ENCODE measurements at places on chromosomes 12 and 14. TPM values are rescaled to one million over a fixed set of nuclear protein-coding genes. Genes with fewer than 3 reads are reported as not detected.

DNA sequence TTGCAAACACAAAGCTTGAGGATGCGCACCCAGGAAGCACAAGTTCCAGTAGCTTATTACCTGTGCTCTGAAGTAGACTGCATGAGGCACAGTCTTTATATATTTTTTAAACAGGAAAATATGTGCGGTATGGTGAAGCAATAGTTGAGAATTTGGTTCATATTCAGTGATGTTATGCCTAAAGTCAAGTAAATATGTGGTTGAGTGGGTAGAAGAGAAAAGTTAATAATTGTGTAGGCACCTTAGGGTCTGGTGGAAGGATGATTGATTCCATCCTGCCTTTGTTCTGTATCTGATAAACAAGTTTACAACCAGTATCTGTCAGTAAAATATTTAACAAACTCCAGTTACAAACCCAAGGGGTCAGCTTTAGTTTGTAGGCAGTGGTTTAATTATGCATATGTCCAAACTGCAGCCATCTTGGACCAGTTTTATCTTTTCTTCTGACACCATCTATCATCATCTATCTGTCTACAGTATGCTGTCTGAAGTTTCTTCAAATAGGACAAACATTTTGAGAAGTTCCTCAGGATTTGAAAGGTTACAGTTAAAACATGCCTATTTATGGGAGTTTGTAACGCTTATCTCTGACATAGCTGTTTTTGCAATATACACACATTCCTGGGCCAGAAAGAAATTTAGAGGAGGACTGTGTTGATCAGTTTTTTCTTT, 10.8 kb downstream of the SINHCAF start:
- DNase-seq: no peak

DNA sequence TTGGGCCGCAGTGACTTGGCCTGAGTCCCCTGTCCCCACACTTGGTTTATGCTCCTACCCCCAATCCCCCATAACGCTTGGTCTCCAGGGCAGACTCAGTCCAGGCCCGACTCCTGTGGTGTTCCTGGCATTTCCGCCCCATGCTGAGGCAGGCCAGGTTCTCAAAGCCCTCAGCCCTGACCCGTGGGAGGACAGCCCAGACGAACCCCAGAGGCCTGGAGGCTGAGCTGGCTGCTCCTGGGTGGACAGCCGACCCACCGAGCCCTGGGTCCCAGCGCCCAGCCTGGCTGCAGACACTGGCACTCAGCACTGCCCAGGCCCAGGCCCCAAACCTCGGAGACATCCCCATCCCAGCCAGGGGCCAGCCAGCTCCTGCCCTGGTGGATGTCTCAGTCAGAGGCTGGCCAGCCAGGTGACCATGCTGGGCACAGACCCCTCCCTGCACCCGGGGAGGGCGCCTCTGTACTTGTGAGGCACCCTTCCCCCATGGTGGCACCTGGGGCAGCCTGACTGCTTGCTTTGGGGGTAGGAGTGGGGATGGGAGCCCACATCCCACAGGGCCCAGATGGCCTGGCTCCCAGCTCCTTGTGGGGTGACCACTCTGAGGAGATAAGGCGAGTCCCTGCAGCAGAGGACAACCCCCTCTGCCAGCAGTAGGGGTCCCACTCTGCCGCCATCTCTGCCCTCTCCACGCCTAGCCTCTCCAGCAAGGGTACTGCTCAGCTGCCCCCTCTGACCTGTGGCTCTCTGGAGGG, 1.4 kb downstream of the PLD4 start:
- DNase-seq: peak; percentile 78

- DNase-seq: no peak
Observed at GRCh38 chr12:104569346-104570173, 112.8 kb downstream of the CHST11 start.

DNA sequence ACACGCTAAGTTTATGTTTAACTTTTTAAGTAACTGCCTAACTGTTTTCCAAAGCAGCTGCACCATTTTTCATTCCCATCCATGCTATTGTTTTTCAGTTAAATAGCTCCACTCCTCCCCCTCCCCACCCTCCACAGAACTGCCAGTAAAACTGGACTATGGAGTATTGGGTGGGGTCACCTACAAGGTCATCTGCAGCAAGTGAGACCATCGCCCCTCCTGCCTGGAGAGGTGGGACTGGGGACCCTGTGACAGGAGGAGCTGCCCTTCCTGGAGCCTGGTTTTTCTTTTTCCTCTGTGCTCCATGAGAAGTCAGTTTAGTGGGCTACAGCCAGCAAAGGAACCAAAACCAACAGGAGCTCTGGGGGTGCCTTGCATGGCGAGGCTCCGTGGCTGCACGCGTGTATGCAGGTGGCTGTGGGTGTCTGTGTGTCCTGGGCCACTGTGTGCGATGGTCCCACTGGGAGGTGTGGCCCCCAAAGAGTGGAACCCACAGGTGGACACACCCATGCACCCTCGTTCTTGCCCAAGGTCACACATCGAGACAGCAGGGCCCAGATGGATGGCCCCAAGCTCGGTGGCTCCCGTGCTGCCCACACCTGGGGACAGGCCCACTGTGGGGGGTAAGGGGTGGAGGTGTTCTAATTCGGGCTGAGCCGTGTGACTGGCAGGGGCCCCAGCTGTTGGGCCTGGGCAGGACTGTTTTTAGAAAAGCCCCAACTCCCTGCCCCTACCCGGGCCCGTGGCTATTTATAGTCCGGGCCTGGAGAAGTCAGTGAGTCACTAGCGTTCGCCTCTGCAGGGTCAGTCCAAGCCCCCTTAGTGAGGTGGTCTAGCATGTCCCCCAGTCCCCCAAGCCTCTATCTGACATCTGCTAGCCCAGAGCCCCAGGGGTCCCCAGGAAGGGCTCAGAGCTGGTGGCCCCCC, 2.3 kb upstream of the ADSS1 start:
- no peak for DNase-seq

DNA sequence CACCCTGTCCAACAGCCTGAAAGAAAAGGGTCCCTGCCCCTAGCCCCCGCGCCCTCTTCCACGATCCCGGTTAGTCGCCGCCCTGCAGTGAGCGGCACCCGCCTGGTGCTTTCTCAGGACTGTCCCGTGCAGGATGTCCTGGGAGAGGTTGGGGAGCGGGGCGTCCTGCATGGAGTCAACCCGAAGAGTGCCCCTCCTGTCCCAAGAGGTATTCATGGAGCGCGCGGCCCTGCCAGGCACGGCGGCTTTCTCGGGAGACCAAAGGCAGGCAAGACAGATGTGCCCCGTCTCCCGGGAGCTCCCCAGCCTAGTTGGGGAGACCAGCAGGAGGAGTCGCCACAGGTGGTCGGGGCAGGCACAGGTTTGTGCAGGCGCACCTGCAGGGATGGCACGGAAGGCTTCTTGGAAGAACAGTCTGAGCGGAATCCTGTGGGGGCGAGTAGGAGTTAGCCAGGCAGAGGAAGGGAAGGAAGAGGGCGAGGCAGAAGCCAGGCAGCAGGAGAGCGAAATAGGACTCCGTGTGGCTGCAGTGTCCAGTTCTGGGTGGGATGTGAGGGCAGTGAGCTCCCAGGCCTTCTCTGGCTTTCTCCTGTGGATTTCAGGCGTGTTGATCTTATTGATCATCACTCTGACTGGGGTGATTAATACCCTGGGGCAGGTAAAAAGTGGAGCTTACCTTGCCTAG, 723 bp downstream of the SIVA1 start:
- DNase-seq: no peak

DNA sequence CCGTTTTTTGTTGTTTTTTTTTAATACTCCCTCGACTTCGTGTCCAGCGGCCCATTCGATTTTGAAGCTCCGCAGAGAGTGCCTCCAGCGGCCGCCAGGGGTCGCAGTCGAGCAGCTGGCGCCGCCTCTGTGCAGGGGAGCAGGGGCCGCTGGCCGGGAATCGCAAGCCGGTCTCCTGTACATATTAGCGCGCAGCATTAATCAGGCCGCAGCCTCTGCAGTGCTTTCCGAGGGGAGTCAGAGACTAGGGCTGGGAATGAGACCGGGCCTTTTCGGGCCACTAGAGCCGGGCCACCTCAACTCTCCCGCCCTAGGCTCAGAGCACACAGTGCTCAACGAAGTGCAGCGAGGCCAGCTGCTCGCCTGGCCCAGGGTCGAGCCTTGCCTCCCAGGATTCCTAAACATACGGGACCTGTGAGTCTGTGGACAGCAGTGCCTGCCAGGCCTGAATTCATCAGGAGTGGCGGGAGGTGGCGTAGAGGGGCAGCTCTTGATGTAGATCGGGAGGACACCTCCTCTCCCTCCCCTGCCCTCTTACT, 81.8 kb downstream of the EMP1 start:
- DNase-seq: peak; percentile 92

- no peak for DNase-seq
Observed at GRCh38 chr14:58740379-58740935, 102.7 kb downstream of the DACT1 start.

- DNase-seq: no peak
Observed at GRCh38 chr12:13258717-13259119, 62.2 kb downstream of the EMP1 start.

DNA sequence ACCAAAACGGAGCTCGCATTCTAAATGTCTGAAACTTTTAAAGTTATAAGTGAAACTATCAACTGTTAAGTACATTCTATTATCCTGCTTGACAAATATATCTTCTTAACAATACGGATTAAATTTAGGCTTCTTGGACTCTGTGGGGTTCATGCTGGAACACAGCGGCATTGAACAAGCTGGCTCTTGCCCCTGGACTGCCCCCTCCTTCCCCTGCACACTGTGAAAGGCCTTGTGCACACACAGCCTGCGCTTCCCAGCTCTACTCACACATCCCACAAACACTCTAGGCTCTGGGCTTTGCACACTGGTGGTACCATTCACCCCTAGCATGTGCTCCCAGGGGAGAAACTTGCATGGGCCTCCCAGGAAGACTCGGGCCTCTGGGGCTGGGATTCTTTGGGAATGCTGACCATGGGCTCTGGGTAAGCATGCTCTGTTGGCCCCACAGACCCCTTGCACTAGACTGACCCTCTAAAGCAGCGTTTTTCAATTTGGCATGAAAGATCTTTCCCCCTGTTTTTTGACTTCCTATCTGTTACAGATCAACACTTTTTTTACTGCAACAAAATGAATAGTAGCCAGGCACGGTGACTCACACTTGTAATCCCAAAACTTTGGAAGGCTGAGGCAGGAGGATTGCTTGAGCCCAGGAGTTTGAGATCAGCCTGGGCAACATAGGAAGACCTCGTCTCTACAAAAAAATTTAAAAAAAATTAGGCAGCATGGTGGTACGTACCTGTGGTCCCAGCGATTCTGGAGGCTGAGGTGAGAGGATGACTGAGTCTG, 96.2 kb upstream of the CPM start:
- DNase-seq: no peak

- DNase-seq: no peak
Observed at GRCh38 chr12:124201248-124201647, 93.6 kb upstream of the RFLNA start.

GRCh38 chr12:83059107-83059506, 372.4 kb downstream of the TMTC2 start:
- no peak for DNase-seq

- DNase-seq: no peak
Observed at GRCh38 chr12:6372403-6373003, 2.9 kb downstream of the SCNN1A start.

DNA sequence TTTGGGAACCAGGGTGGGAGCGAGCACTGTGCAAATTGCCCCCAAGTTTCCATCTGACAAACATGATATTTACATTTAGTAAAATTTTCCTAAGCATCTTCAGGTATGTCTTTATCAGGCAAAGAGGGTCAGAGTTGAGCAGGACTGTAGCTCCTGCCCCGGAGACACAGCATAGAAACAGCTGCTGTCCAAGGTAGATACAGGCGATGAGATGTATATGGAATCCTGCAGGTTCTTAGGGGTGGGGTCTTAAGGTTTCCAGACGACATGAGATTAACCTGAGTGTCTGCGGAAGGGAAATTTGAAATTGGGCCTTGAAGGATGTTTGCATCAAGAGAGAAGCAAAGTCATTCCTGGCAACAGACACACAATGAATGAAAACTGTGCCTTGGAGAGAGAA, 998.8 kb downstream of the AACS start:
- DNase-seq: no peak

- DNase-seq: no peak
Observed at GRCh38 chr12:55072083-55072482, 52.3 kb downstream of the NEUROD4 start.

DNA sequence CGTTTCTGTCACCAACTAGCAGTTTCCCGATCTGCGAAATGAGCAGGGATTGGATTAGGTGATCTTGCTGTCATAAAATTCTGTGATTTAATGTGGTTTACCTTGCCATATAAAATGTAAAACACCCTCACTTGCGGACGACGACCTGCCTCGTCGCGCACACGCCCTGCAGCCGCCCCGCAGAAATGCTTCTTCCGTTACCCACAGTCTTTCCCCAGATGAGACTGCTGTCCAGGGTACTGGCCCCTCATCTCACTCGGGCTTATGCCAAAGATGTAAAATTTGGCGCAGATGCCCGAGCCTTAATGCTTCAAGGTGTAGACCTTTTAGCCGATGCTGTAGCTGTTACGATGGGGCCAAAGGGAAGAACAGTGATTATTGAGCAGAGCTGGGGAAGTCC, 17.7 kb upstream of the FOXJ2 start:
- no peak for DNase-seq

DNA sequence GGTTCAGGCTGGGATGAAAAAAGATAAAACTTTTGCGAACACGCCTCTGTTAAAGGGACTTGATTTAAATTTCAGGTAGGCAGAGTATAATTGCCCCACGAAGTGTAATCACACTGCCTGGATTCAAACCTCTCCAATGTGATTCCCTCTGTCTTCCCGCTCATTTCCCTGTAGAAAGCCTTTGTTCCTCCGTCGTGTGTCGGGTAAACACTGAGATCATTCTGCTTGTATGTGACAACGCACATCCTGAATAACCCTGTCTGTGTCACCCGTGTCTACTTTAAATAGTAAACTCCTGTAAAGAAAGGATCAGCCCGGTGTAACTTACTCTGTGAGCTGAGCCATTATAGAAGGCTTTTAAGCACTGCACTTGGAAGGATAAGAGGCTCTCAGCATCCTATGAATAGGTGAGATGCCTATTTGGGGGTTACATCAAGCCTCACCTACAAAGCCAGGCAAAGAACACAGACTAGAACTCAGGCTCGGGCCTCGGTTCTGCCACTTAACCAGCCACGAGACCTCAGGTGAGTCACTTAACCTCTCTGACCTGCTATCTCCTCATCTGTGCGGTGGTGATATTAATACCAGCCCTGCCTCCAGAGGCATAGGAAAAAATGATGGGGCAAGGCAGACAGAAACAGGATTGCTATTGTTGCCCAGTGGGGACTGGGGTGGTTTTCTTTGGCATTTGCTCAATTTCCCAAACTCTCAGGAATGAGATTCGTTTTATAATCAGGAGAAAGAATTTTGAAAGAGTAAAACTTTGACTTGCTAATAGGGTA, 74.2 kb downstream of the RBM19 start:
- no peak for DNase-seq

- no peak for DNase-seq
Observed at GRCh38 chr12:14240873-14241220, 124.6 kb upstream of the ATF7IP start.

DNA sequence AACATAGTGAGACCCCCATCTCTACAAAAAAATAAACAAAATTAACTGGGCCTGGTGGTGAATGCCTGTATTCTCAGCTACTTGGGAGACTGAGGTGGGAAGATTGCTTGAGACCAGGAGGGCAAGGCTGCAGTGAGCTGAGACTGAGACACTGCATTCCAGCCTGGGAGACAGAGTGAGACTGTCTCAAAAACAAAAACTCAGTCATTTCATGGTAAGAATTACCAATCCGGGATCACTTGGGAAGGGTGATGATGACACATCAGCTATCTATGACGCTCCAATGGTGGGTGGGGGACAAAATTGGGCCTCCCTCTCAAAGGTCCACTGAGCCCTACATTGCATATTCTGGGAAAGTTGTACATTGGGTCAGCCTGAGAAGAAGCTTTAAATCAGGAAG, 47.7 kb downstream of the SERPINA3 start:
- DNase-seq: no peak

Gene KRT4
- total RNA-seq: not detected

Gene ETNK1
- 48.2 TPM for total RNA-seq

Gene TBC1D30
- total RNA-seq: 0.60 TPM

Gene CYP27B1
- 1.1 TPM for total RNA-seq

Gene HCFC2
- 25.2 TPM for total RNA-seq

Gene LRRC10
- total RNA-seq: not detected
